Activated T-cell treated with anti-CD3 and anti-CD28 coated beads for 24 hours (primary cell): ENCODE measurements at places on chromosomes 3 and 15.

GRCh38 chr15:36591536-36592411, 12.3 kb downstream of the CDIN1 start:
- DNase-seq, result no peak

DNA sequence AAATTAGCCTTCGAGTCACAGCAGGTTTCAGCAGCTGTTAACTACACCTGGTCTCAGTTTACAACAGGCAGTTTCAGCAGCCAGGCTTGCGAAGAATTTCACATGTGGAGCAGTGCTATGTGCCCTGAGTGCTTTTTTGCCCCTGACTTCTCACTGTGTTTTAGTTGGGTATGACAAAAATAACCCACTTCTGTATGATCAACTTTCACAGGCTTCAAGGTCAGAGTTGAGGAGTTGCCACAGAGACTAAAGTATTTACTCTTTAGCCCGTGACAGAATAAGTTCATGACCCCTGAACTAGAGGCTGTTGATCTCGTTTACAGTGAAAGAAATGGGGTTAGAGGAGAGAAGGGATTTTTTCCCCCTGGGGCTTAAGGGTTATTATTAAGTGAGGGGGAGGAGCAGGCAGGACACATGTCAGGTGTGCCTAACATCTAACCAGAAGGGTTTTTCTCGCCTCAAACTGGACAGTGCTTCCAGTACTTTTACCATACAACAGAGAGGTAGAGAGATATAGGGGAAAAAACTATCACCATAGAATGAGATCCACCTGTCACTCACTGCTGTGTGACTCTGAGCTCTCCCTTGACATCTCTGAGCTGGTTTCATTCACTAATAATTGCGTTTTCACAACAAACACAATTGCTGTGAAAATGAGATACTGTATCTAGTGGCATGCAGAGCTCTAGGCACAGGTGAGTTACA, 14.0 kb upstream of the TOPBP1 start:
- DNase-seq, result no peak

- no peak for DNase-seq
Measured at GRCh38 chr15:100254285-100254684, 87.5 kb downstream of the ADAMTS17 start.

DNA sequence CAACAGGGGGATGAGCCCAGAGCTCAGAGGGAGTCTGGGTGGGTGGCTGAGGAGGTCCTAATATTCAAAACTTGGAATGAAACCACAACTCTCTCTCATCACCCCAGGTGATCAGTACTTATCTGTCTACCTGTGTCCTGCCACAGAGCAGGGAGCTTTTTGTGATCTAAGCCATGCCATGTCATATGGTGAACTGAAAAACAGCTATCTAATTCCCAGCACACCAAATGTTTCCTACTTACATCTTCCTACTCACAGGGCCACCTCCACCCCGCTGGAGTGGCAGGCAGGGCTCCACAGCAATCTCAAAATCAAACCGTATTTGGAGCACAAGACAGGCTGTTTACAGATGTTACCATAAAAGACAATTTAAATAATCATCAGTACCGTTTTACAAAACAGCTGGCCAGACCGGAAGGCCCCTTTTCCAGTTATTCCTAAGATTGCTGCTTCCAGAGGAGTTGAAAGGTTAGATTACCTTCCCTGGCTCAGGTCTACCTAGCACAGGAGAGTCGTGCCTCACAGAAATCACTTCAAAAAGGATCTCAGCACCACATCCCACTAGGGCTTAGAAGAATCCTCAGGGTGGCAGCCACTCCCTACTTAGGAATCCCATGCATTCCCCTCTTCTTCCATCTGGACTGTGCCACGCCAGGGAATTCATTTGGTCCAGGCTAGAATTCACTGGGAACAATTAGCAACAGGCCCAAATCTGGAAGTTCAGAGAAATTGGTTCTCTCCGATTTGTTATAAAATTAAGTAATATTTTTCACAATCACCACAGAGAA, 226.6 kb upstream of the IL12A start:
- DNase-seq, result no peak

DNA sequence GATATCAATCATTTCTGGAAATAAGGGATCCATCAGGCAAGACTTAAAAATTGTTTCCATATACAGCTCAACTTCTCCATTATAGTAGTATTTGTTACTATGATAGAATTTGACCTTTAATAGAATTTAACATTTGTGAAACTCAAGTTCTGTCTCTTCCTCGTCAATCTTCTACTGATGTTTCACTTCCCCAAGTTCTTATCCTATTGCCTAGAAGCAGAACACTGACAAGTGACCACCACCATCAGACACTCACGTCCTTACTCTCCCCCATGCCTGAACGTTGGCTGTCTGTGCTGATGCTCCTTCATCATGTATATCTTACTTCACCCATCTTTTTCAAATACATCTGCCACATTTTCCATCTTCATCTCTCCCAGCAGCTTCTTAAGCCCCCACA, 26.6 kb upstream of the TAFA4 start:
- DNase-seq, result no peak

GRCh38 chr3:110711851-110712516, 359.6 kb upstream of the NECTIN3 start:
- DNase-seq, result no peak

DNA sequence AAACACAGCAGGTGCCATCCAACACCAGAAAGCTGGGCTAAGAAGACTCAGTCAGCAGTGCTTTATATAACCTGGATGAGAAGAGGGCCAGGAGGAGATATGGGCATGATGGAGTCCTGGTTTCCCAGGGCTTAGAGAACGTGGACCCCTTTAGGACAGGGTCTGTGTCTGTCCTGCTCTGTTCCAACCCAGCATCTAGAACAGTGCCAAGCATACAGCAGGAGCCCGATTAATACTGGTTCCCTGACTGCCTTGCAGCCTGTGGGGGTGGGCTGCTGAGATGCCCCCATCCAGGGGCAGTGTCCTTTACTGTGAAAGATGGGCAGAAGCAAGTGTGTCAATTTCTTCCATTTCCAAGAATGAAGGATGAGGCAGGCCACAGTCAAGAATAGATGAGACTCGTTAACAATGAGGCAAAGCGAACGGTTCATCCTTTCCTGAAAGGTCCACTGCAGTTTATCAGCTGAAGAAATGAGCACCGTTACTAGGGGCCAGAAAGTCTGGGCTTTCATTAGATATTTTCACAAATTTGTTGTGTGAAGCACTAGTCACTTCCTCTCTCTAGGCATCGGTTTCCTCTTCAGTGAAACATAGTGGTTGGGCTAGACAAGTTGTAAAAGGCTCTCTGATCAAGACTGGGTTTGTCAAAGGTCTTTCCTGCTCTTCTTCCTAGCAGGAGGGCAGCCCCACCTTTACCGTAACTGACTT, 72.0 kb upstream of the HERC1 start:
- no peak for DNase-seq

DNA sequence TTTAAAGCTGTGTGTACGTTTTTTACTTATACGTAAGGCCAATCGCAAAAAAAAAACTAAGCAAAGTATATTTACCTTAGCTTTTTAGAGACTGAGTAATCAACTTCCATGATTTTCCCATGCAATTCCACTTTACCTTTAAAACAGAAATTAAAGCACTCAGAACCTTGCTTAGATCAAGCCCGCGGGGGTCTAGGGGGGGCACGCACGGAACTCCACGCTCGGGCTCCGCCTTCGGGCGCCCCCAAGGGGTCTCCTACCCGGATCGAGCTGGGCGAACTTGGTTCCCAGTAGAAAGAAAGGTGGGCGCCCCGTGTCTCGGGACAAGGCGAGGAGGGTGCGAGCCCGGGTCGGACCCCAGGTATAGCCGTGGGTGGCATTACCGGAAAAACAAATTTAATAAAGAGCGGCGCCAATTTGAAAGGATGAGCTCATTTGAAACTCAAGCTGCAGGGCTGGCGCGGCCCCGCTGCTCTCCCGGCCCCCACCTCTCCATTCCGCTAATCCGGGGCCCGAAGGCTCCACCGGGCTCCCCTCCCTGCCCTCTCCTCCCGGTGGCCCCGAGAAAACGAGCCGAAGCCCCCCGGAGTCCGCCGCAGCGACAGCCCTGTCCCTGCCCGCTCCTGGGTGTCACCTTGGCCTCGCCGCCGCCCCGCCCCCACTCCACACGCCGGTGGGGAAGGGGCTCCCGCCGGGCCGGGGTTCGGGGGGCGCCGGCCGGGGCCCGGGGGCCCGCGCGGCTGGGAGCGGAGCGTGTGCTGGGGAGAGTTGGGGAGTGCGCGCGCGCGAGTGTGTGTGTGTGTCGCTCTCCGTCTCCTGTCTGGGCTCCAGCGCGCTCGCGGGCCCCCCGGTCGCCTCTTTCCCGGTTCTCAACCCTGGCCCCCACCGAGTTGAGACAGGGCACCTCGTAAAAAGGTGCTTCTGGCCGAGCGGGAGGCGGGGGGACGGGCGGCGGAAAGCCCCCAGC, 1.5 kb downstream of the IGF2BP2 start:
- DNase-seq, result no peak

- DNase-seq, result no peak
Measured at GRCh38 chr3:65173841-65174240, 486.0 kb upstream of the ADAMTS9 start.

DNA sequence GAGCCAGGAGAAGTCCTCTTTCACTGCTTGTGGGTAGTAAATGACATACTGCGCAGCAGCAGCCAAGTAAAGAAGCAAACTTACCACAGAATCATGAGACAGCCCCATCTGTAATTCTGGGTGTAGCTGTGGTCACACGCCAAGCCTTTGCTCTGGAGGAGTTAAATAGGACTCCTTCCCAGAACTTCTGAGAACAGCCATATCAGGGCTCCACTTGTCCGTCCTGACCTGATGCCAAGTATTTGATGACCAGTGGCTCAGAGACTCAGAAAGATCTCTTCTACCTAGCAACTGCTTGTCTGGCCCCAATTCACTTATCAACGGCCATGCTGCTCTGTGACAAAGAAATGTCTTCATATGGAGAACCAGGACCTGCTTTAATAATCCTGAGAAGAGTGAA, 20.6 kb upstream of the GOLIM4 start:
- no peak for DNase-seq

GRCh38 chr3:101857301-101857741, 8.0 kb downstream of the NFKBIZ start:
- no peak for DNase-seq
